Activated T-helper 1 cell treated with Interleukin-2 at 50 U/mL for 16 hours (primary cell): ENCODE measurements at places on chromosomes 12 and 14.

DNA sequence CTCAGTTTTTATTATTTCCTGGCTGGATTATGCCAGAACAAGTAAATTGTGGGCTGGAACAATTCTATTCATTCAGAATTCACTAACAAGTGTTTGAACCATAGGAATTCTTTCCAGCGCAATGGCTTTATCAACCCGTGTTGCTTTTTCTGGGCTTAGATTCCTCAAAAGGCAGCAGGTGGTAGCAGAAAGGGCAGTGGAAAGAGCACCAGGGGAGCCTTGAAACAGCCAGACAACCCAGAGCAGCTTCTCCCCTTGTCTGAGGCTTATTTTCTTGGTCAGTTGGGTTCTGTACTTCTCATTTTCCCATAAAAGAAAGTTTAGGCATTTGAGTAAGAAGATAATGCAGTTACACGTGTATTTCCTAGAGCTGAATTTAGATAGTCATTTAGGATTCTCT, 130.7 kb downstream of the OTOGL start:
- DNase-seq = no peak

- DNase-seq = no peak
These were observed 63.9 kb upstream of the POC1B start for GRCh38 chr12:89589753-89590152.

DNA sequence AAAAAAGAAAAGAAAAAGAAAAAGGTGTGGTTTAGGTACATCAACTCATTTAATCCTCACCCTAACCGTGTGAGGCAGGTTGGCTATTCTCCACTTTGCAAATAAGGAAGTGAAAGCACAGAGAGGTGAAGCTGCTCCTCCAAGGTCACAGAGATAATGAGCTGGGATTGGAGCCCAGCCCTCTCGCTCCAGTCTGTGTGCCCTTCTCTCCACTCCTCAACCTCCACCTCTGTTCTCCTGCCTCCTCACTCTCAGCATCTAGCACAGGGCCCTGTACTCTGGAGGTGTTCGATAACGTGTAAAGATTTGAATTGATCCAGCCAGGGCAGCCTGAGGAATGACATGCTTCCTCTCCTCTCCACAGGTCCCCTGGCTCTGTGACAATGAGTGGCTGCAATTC, 502.3 kb downstream of the TMEM132D start:
- no peak for DNase-seq

DNA sequence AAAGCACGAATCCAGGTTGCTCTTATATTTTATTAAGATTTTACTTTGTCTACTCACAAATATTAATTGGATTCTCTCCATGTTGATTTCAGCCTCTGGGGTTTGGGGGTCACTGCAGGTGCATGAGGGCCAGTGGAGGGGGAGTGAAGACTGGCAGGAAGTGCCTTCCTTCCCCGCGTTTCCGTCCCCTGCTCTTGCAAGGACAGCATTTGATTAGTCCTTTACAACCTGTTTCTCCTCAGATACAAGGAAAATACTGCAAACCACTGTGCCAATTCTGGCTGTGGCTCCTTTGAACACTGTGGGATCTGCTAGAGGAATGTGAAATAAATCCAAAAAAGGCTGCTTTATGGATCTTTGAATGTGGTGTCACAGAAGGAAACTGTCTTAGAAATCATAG, 291.8 kb downstream of the ETNK1 start:
- DNase-seq = no peak

DNA sequence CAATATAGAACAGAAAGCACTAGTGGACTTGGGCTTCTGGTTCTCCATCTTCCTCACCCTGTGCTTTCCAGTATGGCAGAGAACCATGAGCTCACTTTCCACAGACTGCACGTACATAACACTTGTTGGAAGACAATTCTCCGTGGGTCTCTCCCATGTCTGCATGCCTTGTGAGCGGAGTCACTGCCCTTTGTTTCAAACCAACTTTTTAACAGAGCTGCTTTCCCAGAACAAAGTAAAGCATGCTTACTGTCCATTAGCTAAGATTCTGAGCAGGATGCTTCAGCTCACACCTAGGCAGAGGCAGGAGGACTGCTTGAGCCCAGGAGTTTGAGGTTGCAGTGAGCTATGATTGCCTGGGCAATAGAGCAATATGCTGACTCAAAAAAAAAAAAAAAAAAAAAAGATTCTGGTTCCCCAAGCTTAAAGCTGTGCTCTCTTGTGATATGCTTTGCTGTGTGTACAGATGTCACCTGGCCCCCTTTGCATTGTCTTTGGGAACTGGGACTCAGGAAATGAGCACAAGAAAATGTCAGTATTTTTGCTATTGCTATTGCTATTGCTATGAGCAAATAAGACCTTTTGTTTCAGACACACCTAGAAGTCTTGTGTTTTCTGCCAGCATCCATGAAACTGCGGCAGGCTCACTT, 54.6 kb upstream of the PTGR2 start:
- no peak for DNase-seq

GRCh38 chr12:65672441-65672840, 151.8 kb upstream of the HMGA2 start:
- no peak for DNase-seq

GRCh38 chr12:23810329-23810902, 139.1 kb downstream of the SOX5 start:
- DNase-seq = no peak

GRCh38 chr14:90558041-90558982, 161.5 kb downstream of the CALM1 start:
- DNase-seq = no peak

DNA sequence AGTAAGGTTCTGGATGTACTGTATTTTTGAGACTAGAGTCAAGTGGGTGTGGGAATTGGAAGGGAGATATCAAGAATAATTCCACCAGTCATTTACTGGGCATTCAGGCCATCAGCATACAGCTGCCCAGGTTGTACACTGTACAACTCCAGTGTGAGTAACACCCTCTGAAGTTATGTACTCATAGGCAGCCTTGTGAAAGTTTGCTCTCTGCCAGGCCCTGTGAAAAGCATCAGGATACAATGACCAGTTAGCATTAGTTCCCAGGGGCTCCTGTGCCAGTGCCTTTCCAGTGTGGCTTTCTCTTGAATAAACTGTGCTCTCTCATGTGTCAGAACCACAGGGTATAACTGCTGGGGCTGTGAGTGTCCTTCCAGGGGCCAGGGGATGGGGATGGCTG, 89.7 kb downstream of the LGMN start:
- DNase-seq = no peak

DNA sequence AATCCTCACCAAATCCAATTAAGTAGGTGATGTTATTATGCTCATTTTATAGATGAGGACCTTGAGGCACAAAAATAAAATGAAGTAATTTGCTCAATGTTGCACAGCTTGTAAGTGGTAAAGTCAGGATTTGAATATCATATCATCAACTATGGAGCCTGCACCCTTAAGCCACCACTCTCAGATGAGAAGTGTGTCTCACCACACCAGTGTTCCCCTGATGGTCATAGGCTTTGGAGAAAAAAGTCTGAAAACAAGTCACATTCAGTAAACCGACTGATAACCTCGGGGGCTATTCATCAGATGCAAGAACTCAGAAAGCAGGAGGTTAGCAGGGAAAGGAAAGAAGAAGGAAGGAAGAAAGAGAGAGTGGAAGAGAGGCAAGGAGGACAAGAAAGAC, 2.8 kb downstream of the TSHR start:
- no peak for DNase-seq

DNA sequence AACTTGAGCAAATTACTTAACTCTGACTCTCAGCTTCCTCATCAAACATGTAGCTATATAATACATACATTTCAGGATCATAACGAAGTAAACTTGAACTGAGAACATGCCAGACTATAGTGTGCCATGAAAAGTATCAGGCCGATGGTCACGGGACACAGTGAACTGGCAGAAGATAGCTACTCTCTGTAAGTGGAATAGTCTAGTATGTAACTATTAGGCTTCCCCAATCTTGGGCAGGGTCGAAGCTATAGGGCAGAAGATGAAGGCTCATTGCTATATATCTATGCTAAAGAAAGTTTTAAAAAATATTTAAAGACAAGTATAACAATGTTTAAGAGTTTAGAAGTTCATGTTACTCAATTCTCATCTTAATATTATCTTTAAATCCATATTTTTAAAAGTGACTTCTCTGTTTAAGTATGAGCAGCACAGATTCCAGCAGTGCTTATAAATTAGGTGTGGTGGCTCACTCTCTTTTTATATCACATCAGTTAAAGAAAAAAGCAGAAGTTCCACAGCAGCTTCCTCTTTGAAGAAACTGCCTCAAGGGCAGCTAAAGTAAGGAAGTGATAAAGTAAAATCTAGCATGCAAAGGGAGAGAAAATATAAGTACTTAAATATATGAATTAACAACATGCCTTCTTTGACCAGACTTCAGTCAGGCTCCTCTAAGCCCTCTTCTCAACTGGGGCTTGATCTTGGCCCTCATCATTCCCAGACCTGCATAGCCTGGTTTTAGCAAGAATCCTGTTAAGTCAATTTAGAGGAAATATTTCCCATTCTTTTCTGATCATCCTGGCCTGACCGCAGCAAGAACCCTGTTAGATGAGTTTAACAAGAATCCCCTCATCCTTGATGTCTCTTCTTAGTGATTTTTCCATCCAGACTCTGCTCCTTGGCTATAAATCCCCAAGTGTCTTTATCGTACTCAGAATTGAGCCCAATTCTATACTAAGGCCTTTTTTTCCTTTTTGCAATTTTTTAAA, 8.4 kb upstream of the GLIPR1 start:
- no peak for DNase-seq

GRCh38 chr14:77306851-77307496, 13.7 kb downstream of the POMT2 start:
- DNase-seq = no peak

GRCh38 chr12:53221203-53222080, 10.6 kb downstream of the RARG start:
- DNase-seq = peak; percentile 39

GRCh38 chr12:44127966-44128710, 292.3 kb downstream of the TMEM117 start:
- DNase-seq = no peak

- DNase-seq = no peak
These were observed 90.2 kb downstream of the FUT8 start for GRCh38 chr14:65502676-65503124.

DNA sequence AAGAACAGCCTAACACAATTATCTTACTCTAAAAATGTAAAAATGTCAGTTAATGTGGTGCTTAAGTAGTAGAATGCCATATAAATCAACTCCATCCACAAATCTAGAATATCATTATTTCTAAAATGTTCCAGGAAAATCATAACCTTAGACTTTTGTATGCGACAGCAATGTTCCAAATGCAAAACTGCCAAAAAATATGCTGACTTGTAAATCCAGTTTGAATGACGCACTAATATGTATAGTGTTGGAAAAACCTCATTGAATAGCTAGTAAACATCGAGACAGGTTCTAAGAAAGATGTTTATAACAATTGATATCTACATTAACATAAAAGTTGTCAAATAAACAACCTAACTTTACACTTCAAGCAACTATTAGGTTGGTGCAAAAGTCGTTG, 469.1 kb upstream of the PRICKLE1 start:
- DNase-seq = no peak

DNA sequence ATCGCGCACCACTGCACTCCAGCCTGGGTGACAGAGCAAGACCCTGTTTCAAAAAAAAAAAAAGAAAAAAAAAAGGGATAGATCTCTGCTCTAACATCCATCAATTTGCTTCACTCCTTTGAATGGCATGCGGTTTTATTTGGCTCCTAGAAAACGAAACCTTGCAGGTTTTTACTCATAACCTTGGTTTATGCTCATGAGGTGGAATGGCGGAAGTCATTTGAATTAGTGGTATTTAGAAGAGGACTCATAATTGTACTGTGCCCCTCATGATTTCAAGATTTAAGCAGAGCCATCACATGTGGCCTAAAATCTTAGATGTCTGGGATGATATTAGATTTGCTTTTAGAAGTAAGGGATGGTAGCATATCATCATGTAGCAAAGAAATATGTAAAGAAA, 29.4 kb downstream of the RBMS2 start:
- no peak for DNase-seq

GRCh38 chr14:90443161-90444076, 46.6 kb downstream of the CALM1 start:
- no peak for DNase-seq

DNA sequence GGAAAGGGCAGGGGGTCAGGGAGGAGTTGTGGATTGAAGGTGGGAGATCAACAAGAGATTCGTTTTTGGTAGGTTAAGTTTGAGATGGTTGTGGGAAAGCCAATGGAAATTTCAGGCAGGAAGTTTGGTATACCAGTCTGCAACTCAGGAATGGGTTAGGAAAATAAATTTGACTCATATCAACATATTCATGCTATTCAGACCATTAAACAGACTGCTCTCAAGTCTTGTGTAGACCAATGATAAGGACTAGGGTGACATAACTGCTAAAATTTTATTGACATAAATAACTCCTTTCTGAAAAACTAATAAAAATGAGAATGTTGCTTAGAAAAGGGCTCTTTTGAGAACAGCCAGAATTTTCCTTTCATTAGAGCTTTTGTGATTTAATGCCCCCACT, 60.0 kb downstream of the PLEKHA5 start:
- no peak for DNase-seq

- DNase-seq = no peak
These were observed 27.3 kb downstream of the CLEC6A start for GRCh38 chr12:8483079-8483478.

- DNase-seq = no peak
These were observed 67.9 kb downstream of the TMEM30B start for GRCh38 chr14:61213191-61213621.

DNA sequence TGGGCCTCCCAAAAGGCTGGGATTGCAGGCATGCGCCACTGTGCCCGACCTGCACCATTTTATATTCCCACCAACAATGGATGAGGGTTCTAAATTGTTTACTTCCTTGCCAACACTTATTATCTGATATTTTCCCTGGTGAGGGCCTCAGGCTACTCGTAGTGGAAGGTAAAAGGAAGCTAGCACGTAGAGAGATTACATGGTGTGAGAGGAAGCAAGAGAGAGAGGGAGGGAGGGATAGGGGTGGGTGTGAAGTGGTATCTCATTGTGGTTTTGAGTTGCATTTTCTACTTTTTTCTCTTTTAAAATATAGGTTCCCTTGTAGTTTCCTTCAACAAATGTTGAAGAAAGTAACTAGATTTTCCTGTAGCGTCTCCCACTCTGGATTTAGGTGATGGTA, 30.9 kb downstream of the MYO1H start:
- DNase-seq = no peak

GRCh38 chr12:40086471-40086870, 19.4 kb downstream of the SLC2A13 start:
- DNase-seq = no peak

GRCh38 chr14:55743551-55743950, 163.5 kb downstream of the KTN1 start:
- DNase-seq = no peak

GRCh38 chr12:132740652-132741051, 21.0 kb downstream of the ANKLE2 start:
- no peak for DNase-seq

- DNase-seq = no peak
These were observed 67.0 kb downstream of the ARF6 start for GRCh38 chr14:49959822-49960408.

DNA sequence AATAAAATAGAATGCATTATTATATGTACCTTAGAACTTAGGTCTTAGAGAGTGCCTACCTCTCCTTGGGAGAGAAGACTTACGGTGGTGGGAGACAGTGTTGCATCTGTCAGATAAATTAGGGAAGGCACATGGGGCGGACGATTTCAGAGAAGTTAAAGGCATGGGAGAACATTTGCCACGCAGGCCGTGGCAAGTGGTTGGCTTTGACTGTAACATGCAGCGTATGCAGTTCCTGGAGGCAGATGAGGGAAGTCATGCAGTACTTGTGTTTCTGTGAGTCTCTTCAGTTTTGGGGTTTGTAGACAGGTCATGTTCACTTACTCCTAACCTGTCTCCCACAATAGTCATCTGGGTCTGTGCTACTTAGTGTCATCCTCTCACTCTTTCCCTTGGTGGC, 43.6 kb downstream of the ETV6 start:
- DNase-seq = no peak
